ENCODE measurements at places on chromosomes 5 and 9.

- peak; percentile 87 for DNase-seq
Measured at GRCh38 chr5:122111460-122111859, 17.9 kb upstream of the ZNF474 start.

GRCh38 chr9:130713286-130713960, 19.8 kb downstream of the EXOSC2 start:
- peak; percentile 66 for DNase-seq

DNA sequence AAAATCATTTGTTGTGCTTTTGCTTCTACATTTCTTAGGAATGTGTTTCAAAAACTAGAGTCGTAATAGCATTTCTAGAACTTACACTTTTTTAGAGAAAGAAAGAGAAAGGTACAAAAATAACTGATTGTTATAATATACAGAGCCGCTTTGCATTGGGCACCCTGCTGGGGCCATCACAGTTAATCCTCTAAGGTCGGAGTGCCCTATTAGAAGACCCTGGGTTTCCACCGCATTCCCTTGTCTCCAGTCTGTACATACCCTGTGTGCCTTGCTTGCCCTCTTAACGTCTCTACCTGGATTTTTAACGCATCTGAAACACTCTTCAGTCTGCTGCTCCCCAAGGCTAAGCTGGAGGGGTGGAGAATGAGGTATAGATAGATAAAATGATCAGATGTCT, 1.3 kb downstream of the MARVELD2 start:
- peak; percentile 70 for DNase-seq

GRCh38 chr5:127705120-127705892, 2.1 kb downstream of the CCDC192 start:
- peak; percentile 38 for DNase-seq

GRCh38 chr9:136079916-136080246, 15.2 kb downstream of the NACC2 start:
- DNase-seq = peak; percentile 54

- DNase-seq = no peak
Measured at GRCh38 chr5:151781201-151781600, 9.4 kb downstream of the G3BP1 start.

- DNase-seq = no peak
Measured at GRCh38 chr5:131254741-131255140, 9.1 kb upstream of the CDC42SE2 start.

GRCh38 chr5:93145767-93146166, 435.3 kb downstream of the NR2F1-AS1 start:
- no peak for DNase-seq

DNA sequence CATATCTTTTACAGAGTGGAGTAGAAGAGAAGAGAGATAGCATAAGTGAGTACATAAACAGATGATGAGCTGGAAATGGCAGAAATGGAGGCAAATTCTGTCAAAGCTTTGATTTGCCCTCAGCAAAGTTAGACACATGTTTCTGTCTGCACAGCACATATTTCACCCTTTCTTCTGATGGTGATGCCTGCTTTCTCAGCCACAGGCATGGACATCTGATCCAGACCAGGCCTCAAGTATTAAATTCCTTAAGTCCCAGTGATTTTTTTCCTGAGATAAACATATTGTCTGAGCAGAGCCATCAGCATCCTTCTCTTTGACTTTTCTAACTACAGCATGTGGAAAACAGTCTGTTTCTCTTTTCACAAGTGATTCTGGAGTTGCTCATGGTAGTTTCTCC, 409.8 kb downstream of the MAN2A1 start:
- no peak for DNase-seq

Data from NCI-H69 (cell line).